ENCODE measurements at places on chromosomes 6 and 20. TPM values are rescaled to one million over a fixed set of nuclear protein-coding genes. Genes with fewer than 3 reads are reported as not detected.

- peak; percentile 24 for DNase-seq
Observed at GRCh38 chr6:113879186-113880096, 22.3 kb downstream of the MARCKS start.

GRCh38 chr6:93304505-93304904 lies 114.9 kb downstream of the EPHA7 start:
- DNase-seq, result no peak

GRCh38 chr6:30067460-30068139 lies 602 bp downstream of the PPP1R11 start:
- no peak for DNase-seq

- no peak for DNase-seq
Observed at GRCh38 chr20:8435285-8436035, 303.4 kb downstream of the PLCB1 start.

DNA sequence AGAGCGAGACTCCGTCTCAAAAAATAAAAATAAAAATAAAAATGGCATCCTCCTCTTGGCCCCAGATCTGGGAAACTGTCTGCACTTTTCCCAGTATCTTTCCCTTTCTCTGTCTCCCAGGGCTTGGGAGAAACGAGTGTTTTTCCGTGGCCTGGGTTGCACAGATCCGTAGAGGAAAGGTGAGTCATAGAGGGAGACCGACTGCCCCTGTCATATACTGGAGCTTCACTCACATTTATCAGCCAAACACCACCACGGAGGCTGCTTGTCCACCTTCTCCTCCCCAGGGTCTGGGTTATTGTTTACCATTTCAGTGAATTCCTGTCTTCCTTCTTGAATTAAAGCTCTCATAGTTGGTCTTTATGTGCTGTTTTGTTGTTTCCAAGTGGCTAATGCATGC lies 31.9 kb upstream of the EIF2S2 start:
- no peak for DNase-seq

DNA sequence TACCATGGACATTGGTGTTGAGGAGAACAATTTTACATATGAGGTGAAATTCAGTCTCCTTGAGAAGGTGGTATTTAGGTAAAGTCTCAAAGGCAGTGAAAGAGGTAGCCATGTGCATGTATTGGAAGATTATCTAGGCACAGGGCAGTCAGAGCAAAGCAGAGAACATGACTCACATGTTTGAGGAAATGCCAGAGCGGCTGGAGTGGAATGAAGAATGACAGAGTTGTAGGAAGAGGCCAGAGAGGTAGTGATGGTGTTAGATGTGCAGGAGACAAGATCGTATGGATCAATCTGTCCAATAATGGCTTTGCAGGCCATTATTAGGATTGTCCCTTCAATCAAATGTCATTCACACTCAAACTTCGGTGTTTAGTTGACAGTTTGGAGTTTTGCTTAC lies 449.4 kb upstream of the PTCHD4 start:
- no peak for DNase-seq

DNA sequence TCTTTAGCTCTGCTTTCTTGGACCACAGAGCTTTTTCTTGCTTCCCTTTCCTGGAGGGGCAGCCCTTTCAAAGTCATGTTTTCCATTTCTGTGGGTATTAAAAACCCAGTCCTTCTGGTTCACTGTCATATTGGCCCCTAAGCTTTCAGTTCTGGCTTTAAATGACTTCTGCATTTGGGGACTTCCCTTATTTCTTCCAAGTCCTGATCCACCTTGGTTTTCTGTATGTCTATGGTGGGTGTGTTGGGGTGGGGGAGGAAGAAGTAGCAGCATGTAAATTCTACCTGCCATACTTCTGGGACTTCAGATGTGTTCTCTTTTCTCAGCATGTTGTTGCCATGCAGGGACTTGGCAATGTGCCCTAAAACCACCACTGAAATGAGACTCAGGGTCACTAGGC lies 77.1 kb upstream of the EMILIN3 start:
- DNase-seq, result no peak

DNA sequence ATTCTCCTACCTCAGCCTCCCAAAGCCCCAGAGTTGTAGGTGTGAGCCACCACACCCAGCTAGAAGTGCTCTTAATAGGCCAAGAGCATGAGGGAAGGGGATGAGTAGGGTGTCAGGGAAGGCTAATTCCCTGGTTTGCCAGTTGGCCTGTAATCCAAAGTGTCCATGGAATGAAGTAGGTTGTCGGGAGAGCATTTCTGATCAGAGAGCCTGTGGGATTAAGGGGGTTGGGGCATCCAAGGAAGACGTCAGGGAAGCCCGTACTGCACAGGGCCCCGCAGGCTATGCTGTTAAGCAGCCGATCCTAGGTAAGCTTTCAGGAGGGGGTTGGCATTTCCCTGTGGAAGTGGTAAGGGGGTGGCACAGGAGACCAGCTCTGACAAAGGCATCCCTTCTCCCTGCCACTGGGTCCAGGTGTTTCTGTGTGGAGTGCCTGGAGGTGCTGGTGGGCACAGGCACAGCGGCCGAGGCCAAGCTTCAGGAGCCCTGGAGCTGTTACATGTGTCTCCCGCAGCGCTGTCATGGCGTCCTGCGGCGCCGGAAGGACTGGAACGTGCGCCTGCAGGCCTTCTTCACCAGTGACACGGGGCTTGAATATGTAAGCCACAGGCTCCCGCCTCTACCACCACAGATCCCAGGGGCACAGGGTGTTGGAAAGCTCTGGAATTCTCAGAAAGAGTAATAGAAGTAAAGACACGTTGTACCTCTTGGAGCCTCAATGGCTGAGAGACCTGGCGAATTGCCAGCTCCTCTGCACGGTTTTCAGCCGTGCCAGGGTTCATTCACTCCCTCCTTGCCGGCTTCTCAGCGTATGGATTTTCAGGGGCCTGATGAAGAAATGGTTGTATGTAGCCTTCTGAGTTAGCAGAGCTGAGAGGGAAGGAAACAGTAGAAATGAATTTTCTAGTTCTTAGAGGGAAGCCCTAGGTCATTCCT lies 21.4 kb upstream of the MAPRE1 start:
- DNase-seq, result no peak

GRCh38 chr6:7473805-7474719 lies 67.4 kb upstream of the DSP start:
- DNase-seq, result no peak

DNA sequence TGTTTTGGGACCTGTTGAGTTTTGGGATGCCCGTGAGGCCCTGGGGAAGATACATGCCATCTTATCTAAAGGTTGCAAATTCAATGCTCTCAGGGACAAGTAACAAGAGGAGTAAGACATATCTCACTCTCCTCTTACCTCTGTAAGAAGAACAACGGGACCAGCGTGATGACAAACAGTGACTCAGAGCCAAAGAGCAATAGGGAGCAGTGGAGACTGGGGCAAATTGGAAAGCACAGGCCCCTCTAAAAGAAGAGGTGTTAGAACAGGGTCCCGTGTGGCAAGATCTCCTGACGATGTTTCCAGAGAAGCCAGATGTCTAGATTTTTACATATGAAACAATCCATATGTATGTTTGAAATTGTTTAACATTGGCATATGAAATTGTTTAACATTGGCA lies 11.6 kb downstream of the TP53RK start:
- DNase-seq, result no peak

DNA sequence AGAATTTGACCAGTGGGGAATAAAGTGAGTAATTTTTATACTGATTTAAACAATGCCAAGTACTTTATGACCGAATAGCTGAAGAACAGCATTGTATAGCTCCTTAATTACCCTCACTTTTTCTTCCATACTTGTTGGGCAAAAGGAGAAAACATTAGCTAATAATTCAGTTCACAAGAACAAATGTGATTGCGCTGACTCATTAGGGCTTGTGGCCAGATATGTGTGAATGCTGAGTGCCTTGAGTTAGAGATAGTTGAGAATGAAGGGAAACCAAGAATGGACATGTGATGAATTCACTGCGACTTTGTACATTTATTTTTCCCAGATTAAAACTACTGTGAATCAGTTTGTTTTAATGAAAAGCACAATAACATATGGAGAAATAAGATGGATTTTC lies 669.4 kb downstream of the TFAP2A start:
- no peak for DNase-seq

- DNase-seq, result no peak
Observed at GRCh38 chr20:37071481-37071911, 24.3 kb downstream of the RBL1 start.

GRCh38 chr6:39865011-39865888 lies 69.0 kb downstream of the MOCS1 start:
- DNase-seq, result peak; percentile 67

- peak; percentile 69 for DNase-seq
Observed at GRCh38 chr6:149834513-149835481, 29.4 kb downstream of the LRP11 start.

- DNase-seq, result no peak
Observed at GRCh38 chr20:49133571-49133970, 54.6 kb downstream of the STAU1 start.

DNA sequence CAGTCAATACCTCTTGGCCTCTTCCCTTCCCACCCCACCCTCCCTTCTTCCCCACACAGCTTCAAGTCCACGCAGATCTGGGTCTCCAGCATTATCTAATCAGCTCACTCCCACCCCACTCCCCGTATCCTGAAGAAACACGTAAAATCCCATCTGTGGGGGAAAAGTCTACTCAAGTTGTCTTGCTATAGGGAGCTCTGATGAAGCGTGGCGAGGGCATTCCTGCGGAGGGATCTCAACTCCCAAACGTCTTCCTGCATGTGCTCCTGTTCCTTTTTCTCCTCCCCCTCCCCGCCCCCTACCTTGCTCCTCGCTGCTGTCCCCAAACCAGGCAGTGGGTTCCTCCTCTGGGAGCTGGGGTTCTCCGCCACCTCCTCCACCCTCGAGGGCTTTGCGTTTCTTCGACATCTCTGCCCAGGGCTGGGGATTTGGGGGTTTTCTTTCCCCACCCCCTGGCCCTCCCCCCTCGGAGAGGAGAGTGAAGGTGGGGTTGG lies 181.8 kb downstream of the TBXT start:
- DNase-seq, result no peak

GRCh38 chr20:24765316-24766142 lies 183.5 kb upstream of the CST7 start:
- DNase-seq, result no peak

- no peak for DNase-seq
Observed at GRCh38 chr6:129882510-129883023, 21.5 kb upstream of the TMEM244 start.

DNA sequence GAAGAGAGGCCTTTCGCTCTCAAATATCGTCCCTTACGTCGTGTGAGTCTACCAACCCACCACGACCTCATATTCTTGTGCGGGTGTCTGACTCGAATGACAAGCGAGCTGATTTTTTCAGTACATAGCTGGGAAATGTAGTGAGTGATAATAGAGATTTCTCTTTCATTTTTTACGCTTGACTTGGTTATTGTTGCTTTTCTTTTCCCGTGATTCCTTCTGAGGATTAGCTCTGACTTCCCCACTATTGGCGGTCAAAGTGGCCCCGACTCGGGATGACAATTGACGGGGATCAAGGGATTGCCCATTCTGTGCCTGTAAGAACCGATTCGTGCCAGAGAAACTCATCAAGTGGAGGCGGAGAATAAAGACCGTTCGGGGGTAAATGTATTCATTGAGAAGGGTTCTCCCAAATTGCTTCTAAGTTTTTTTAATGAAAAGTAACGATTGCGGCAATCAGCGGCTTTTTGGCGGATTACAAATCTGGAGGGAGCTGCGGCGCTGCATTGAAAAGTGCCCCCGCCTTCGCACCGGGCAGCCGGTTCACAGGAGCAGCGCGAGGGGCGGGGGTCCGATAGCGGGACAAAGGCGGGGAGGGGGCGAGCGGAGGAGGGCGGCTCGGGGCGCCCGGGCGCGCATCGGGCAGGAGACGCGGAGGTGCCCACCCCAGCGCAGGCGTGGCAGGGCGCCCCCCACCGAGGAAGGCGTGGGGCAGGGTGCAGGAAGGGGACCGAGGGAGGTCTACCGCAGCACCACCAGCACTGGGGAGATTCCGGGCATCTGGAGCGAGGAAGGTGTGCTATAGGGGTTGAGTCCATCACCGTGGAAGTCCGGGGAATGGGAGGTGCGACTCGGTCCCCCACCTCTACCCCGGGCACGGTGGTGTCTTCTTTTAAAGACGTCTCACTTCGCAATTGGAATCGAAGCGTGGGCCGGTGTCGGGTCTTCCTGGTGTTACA lies 44.5 kb upstream of the OSTM1 start:
- no peak for DNase-seq

- DNase-seq, result no peak
Observed at GRCh38 chr6:41498968-41499599, 47.1 kb upstream of the FOXP4 start.

DNA sequence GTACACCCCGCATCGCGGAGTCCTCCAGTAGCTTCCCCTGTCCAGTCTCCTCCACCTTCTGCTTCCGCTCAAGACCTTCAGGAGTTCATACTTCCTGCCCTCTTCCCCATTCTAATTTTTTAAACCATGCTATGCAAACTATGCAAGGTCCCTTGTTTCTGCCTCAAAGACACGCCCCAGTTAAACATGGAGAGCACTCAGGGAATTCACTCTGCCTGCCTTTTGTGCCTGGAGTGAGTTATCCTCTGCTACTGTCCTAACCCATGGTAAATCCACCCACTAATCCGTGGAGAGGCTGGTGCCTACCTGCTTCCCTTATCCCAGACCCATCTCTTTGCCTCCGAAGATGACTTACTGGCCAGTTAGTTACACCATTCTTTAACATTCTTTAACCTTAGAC lies 473.7 kb upstream of the JARID2 start:
- DNase-seq, result no peak

DNA sequence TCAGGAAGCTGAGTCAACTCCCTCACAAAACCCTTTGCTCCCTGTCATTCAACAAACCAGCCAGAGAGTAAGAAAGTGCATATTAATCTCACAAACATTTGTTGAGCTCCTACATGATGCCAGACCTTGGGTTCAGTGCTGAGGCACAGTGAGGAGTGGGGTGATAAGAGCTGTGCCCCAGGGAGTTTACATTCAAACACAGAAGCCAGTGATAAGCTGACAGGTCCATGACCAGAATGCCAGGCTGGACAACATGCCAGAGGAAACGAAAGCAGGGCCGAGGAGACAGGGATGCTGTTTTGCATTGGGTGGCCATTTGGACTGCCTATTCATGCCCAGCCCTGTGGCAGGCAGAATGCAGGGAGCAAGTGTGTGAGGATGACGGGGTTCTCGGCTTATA lies 76.7 kb downstream of the LRFN2 start:
- DNase-seq, result no peak

GRCh38 chr6:65259982-65260381 lies 447.0 kb downstream of the EYS start:
- no peak for DNase-seq

GRCh38 chr20:4071178-4071693 lies 55.9 kb upstream of the RNF24 start:
- DNase-seq, result no peak

The HLA-DMB gene
- total RNA-seq, result 78.5 TPM

The ZNF76 gene
- total RNA-seq, result 59.5 TPM

The RSPH4A gene
- not detected for total RNA-seq

The PTCRA gene
- total RNA-seq, result 0.91 TPM

The DHX16 gene
- total RNA-seq, result 37.5 TPM

The FAM209B gene
- total RNA-seq, result not detected

The CSTF1 gene
- 56.0 TPM for total RNA-seq

The COL19A1 gene
- total RNA-seq, result 0.30 TPM

The GHRH gene
- total RNA-seq, result not detected

The RIPOR3 gene
- total RNA-seq, result 0.53 TPM

The DEFB124 gene
- not detected for total RNA-seq

The NRSN2 gene
- total RNA-seq, result 0.86 TPM

The CRISP3 gene
- not detected for total RNA-seq

The FAM162B gene
- total RNA-seq, result not detected

The SRMS gene
- total RNA-seq, result not detected

Data from OCI-LY7 (cell line).